Muscle of back (tissue), 13 donors: ENCODE measurements at places on chromosomes 3 and 15. TPM values are rescaled to one million over a fixed set of nuclear protein-coding genes. Genes with fewer than 3 reads are reported as not detected.
A peak's percentile ranks its signal among the peaks of the same experiment; 100 is the strongest.

DNA sequence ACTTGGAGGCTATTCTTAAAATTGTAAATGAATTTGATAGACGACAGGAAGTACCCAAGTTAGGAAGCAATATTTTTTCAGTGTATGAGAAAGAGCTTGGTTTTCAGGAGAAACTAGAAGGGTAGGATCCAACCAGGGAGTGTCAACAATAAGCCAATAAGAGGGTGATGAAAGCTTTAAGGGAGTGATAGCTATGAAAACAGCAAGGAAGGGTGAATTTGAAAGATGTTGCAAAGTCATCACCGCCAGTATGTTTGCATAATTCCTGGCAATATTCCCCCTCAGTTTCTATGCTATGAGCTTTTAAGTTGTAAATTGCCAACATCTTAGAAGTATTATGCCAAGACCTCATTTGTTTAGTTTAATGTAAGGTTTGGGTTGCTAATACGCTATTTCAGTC, 11.8 kb upstream of the CSTA start:
- no peak for DNase-seq

- no peak for DNase-seq
These were observed 327.3 kb upstream of the TLE3 start for GRCh38 chr15:70424937-70425411.

DNA sequence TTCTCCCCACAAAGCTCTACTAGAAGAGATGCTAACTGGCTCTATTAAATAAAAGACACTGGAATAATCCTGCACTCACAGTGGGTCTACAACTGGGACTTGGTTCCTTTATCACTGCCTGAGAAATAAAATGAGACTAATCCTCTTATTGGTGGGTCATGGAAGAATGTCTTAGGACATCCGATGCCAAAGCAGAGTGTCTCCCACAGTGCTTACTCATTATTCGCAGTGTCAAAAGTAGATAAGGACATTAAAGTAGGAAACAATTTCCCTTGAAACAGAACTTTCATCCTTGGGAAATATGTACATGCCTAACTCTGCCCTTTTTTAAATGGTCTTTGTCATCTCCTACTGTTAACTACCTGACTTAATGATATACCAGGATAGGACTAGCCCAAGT, 71.5 kb downstream of the GSK3B start:
- DNase-seq, result no peak

- no peak for DNase-seq
These were observed 1.6 kb upstream of the DUSP7 start for GRCh38 chr3:52057812-52058495.

DNA sequence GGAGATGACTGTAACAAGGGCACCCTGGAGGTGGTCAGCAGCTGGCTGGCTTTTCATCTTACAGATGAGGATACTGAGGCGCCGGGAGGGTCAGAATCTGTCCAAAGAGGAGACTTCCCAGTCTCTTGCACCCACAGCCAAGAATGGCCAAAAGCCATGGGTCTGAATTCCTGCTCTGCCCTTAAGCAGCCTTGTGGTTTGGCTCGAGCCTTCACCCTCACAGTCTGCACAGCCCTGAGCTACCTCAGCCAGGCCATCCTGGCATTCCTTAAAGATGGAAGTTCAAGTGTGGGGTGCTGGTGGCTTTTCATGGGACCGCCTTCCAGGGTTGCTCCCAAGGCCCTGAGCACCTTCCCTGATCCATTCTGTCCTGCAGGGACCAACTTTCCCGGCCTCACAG, 59.2 kb downstream of the CACNA2D2 start:
- no peak for DNase-seq

DNA sequence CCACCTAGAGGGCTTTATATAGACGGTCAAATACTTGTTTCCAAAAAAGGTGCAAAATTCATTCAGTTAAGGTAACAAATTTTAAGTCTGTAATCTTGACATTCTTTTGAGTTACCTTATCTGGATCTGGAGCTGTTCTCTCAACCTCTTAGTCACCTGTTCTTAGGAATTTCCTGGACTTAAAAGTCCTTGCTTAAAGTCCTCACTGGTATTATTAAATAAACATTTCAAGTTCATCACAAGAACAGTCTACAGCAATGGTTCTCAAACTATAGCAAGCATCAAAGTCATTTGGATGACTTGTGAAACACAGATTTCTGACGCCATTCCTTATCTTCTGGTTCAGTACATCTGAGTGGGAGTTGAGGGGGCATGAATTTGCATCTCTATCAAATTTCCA, 122.9 kb upstream of the GOLIM4 start:
- no peak for DNase-seq

GRCh38 chr15:50463423-50464358, 39.5 kb downstream of the USP8 start:
- DNase-seq, result peak; percentile 51

- no peak for DNase-seq
These were observed 11.3 kb downstream of the SELENOS start for GRCh38 chr15:101266034-101266433.

DNA sequence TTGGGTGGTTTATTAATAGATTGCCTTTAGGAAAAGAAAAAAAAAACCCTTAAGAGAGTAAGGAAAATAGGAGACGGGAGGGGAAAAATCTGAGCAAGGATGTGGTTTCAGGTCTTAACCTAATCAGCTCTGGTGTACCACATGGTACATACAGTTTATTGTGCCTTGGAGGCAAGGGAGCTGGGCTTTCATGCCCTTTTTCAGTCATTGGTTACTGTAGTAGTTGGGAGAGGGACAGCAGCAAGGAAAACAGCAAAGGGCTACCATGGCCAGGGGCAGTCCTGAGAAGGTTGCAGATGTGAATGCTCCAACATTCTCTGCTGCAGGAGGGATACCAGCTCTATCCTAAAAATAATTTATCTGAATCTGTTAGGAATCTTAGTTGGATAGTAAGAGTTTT, 5.9 kb downstream of the CMC1 start:
- DNase-seq, result no peak

DNA sequence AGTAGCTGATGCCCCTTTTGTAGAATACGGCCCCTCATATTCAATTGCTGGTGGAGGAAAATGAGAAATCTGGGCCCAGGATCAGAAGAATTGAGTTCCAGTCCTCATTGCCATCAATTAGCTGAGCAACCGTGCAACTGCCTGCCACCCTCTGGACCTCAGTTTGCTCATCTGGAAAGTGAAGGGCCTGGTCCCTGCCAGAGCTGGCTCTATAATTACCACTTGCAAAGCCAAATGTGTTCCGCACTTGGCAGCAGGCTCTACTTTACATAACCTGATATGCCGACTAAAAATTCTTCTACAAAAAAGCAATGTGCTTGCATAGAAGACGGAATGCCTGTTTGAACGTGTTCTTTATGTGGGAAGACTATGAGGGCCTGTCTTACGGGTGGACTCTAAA, 8.6 kb upstream of the ITGB5 start:
- DNase-seq, result no peak

DNA sequence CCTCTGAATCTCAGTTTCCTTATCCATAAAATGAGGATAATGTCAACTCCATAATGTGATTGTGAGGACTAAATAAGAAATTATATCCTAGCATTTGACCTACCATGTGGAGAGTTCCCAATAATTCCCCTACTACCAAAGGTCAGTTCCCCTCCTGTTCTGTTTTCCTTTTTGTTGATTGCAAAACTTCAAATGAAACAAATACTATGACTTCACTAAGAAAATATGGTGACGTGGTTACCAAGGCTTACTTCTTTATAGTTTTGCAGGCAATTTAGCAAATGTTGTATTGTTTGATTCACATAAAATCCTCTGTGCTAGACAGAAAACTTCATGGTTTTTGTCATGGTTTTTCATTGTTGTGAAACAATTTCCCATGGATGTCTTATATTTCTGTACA, 153.8 kb upstream of the RORA start:
- DNase-seq, result no peak

DNA sequence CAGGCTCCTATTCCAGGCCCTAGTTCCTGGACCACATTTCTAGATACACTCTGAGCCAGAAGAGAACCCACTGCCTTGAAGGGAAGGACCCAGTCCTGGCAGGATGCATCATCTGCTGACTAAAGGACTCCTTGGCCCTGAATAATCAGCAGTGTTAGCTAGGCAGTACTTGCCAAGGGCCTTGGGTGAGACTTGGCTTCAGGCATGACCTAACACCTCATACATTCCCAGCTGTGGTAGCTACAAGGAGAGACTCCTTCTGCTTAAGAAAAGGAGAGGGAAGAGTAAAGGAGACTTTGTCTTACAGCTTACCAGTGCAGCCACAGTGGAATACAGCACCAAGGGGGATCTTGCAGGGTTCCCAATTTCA, 26.4 kb downstream of the PEAK1 start:
- no peak for DNase-seq

GRCh38 chr3:14278265-14278798, 99.7 kb downstream of the LSM3 start:
- DNase-seq, result no peak

- DNase-seq, result no peak
These were observed 401.2 kb upstream of the NR2F2 start for GRCh38 chr15:95929232-95929846.

DNA sequence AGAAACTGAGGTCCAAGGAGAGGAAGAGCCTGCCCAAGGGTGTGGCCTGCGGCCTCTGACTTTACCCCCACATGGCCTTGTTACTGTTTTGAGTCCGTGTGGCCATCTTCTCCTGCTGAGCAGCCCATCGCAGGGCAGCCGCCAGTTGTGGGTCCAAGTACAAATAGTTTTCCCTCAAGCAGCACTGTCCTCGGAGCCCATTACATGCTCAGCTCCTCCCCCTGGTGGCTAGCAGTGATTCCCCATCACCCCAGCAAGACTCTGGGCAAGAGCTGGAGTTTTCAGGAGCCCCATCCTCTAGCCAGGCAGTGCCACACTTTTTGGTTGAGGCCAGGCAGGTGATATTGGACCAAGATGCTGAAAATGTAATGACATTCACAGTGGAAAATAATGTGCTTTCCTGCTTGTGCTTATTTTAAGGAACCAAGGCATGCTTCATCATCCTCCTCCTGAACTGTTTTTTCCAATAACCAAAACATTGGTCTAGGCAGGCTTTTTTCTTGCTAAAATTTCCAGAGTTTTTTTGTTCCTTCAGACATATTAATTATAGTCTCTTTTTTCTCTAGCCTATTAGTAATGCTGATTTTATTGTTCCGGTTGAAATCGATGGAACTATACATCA, 23.2 kb upstream of the VILL start:
- peak; percentile 59 for DNase-seq

GUCA1C gene
- polyA plus RNA-seq, result not detected

PLA2G4B gene
- polyA plus RNA-seq, result 9.7 TPM

LYZL4 gene
- not detected for polyA plus RNA-seq

CDCP1 gene
- polyA plus RNA-seq, result 0.15 TPM

NRG4 gene
- 0.82 TPM for polyA plus RNA-seq

EIF2A gene
- 182 TPM for polyA plus RNA-seq

KCTD6 gene
- 9.5 TPM for polyA plus RNA-seq

LTK gene
- polyA plus RNA-seq, result 8.7 TPM

WNT5A gene
- polyA plus RNA-seq, result 13.7 TPM
